Mucosa of descending colon (tissue), 3 donors: ENCODE measurements at places on chromosomes 12 and 14.

GRCh38 chr12:51065530-51065929 lies 17.4 kb downstream of the LETMD1 start:
- DNase-seq, result no peak

- no peak for DNase-seq
These were observed 15.1 kb downstream of the CPNE8 start for GRCh38 chr12:38890102-38890855.

GRCh38 chr12:109729801-109730200 lies 16.2 kb downstream of the FAM222A start:
- DNase-seq, result peak; percentile 31

DNA sequence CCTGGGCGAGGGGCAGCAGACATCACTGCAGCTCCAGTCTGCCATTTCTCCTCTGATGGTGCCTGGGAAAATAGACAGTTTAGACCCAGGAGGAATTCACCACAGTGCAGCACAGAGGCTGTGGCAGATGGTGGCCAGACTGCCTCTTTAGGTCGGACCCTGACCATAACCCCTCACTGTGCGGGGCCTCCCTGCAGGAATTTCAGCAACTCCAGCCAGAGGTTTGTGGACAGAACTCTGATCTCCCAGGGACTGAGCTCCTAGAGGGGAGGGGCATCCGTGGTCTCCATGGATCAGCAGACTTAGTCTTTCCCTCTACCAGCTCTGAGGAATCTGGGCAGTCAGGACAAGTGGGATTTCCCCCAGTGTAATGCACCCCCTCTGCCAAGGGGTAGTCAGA lies 106.5 kb downstream of the ZC3H14 start:
- no peak for DNase-seq

- DNase-seq, result no peak
These were observed 6.3 kb downstream of the ESPL1 start for GRCh38 chr12:53274445-53274844.

DNA sequence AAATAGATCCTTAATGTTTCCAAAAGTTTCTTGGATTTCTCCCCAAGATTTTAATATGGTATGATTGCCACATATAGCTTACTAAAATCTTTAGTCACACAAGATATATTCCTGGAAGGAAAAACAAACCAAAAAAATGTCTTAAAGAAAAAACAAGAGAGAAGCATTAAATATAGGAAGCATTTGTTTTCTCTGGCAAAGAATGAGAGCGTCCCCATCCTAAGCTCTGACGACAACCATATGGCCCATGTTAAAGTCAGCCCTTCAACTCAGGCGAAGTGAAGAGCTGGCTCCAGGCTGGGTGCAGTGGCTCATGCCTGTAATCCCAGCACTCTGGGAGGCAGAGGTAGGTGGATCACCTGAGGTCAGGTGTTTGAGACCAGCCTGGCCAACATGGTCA lies 35.6 kb downstream of the GCH1 start:
- no peak for DNase-seq

DNA sequence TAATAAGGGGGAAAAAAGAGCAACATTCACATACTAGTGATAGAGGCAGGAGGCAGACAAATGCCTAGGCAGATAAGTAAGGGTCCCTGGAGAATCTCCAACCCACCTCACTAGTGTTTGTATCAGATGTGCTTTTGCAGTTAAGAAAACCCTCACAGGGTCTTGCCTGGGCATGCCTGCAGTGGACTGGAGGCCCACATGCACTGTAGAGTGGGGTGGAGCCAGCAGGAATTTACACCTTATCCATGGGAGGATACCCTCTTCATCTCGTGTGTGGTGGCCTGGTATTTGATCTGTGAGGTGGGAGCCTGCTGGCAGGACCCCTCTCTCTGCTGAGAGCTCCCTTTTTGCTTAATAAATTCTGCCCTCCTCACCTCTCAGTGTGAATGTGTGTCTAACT lies 238.0 kb upstream of the SLC16A7 start:
- DNase-seq, result no peak

- DNase-seq, result no peak
These were observed 36.8 kb downstream of the GOLGA5 start for GRCh38 chr14:92830902-92831301.

DNA sequence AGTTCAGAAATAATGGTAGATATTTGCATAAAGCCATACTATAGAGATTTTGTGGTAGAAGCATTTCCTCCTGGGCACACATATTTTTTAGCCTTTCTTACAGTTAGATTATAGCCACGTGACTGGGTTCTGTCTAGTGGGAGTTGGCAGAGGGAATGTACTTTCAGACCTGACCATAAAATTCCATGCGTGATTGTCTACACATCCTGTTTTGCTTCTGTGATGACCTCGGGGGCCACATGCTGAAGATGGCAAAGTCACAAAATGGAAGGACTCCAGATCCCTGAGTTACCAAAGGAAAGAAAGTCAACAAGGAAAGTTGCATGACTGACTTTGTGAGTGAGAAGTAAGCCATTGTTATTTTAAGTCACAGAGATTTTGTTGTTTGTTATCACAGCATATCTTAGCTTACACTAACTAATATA lies 14.6 kb upstream of the MIA2 start:
- no peak for DNase-seq

DNA sequence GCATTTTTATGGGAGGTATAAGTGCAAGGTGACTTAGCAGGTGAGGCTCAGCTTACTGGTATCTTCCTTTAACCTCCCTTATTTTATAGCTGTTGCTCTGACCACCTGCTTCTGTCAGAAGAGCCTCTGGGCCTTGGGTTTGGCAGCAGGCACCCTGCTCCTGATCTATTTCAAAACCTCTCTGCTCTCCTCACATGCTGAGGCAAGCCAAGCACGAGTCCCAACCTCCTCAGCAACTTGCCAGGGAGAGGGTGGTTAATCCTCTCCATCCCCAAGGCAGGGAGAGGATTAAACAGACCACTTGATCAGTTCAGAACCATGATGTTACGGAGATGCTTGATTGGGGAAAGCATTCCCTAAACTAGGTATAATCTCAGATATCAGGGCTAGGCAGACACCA lies 5.4 kb downstream of the PLEKHH1 start:
- DNase-seq, result no peak

GRCh38 chr12:121894633-121895032 lies 6.0 kb downstream of the PSMD9 start:
- no peak for DNase-seq

GRCh38 chr12:132956011-132956788 lies at the start of gene ZNF605:
Gene ZNF605, minus strand, starts transcription at chr12:132956306. Its CDS starts 10,671 bp downstream, at chr12:132945635.
- DNase-seq, result peak; percentile 90

- DNase-seq, result no peak
These were observed 307.6 kb downstream of the RAD51B start for GRCh38 chr14:68127166-68127565.

DNA sequence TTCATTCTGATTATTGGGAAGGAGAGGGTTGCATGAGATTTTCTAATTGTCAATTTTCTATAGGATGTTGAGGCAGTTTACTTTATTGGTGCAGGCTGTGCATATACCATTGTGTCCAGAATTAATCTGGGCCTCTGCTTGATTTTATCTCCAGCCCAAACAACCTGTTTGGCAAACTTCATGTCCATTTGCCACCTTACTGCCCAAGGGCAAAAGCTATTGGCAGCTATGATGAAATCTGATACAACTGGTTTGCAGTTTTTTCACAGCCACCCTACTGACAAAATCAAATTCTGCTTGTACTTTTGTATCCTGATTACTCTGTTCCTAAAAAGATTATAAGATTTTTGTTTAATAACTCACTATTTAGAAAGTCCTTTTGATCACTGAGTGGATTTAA lies 789.2 kb upstream of the FBXO33 start:
- no peak for DNase-seq

DNA sequence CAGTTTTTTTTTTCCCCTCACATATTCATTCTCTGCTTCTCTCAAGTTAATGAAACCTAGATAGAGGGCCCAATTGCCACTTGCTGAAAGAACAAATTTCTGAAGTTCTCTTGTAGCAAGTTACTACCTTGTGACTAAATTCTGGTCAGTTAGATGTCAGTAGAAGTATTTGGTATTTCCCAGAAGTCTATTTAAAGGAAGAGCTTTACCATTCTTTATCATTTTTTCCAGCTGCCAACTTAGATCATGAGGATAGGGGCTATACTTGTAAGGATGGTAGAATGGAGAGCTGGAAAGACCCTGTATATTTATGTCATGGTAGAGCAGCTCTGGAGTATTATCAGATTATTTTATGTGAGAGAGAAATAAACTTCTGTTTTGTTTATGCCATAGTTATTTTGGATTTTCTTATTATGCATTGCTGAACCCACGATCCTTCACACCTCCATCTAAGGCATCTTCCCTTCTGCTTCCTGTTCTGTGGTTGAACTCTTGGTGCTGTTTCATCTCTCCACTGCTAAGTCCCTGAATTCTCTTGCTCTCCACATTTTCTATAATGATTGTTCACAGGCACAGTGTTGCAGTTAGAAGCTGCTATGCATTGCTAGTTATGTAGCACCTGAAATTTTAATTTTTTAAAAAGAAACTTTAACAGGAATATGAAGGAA lies 25.9 kb downstream of the FUT8 start:
- no peak for DNase-seq

- DNase-seq, result no peak
These were observed 217.3 kb upstream of the CCDC196 start for GRCh38 chr14:66268802-66269334.

- DNase-seq, result peak; percentile 76
These were observed 1.9 kb upstream of the BCL11B start for GRCh38 chr14:99273766-99274345.

DNA sequence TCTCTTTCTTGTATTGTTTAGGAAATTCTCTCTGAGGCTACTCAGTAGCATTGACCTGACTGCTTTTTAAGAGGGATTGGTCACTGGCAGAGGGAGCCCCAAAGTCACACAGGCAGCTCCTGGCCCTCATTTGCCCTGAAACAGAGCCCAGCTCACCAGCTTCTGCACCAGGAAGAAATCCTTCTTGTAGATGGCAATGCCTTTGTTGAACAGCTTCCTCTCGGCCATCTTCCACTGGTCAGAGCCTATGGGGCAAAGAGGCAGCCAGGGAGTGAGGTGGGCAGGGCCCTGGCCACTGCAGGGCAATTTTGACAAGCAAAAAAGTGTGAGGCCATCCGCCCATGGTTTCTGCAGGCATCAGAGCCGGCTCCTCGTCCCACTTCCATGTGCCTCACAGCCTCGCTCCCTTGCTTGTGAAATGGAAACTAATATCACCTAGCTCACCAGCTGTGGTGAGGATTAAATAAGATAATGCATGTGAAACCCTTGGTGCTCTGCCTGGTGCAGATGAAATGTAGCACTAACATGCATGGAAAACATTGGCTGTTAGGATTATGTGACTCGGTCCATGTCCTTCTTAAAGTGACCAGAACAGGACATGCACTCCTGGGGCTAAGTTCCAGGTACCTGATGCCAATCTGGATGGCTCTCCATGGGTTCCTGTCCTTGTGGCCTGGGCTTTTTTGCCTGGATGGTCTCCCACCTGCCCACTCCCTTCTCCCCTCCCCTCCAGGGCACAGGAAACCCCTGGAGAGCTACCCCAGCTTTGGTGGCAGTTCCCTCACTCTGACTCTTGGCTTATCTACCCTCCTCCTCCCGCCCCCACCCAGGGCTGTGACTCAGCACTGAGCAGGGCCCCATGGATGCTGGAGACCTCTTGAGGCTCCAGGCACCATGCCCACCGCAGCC lies 11.2 kb upstream of the PNMA1 start:
- DNase-seq, result no peak

DNA sequence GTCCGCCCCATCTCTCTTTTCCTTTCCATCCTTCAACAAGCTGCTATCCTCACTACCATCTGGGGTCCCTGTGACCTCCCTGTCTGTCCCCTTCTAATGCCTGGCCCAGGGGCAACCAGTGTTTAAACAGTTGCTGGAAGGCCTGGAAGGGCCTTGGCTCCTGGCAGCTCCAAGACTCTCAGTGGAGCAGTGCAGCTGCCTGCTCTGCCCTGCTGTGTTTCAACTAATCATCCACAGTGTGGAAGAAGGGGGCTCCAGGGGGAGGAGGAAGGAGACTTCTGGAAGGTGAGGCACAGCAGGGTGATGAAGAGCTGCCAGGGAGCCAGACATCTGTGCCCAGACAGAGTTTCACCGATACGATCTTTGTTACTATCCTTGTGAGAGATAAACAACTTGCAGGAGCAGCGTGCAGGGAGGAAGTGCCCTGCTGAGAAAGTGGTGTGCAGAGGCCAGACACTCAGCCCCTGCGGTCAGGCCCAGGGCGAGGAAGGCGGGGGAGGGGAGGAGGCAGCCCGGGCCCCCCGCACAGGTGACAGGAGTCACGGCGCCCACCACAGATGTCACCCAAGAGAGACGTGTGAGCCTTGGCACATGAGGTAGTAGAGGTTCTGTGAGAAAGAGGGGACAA lies 1061.8 kb downstream of the BCL11B start:
- peak; percentile 35 for DNase-seq

GRCh38 chr12:123621619-123622530 lies 11.6 kb downstream of the EIF2B1 start:
- no peak for DNase-seq
